ENCODE measurements at places on chromosomes 3 and 15.

- DNase-seq, result peak; percentile 25
These were observed 245.4 kb downstream of the SLCO3A1 start for GRCh38 chr15:92098869-92099268.

DNA sequence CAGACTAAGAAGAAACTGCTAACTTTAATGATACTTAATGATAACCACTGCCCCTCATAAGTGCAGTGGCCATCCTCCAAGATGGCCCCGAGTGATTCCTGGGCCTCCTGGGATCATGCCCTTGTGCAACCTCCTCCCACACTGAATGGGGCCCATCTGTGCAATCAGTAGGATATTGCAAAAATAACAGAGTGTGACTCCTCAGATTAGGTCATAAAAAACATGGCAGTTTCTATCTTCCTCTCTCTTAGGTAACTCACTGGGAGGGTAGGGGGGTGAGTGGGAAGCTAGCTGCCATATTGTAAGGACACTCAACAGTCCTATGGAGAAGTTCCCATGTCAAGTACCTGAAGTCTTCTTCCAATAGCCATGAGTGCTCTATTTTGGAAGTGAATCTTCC lies 173.0 kb downstream of the SHQ1 start:
- DNase-seq, result no peak

DNA sequence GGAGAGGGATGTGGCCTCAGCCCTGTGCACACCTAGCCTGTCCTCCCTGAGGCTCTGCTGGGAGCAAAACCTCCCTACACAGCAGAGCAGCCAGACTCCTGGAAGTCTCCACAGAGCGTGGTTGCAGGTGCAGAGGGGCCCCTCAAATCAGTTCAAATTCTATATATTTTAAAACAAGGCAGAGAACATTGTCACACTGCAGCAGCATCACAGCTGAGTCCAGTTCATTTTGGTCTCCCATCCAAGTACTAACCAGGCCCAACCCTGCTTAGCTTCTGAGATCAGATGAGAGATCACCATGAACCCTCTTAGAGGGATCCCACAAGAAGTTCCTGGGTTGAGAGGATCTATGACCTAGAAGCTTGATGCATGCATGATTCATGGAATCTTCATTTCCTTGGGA lies 331.0 kb upstream of the RGMA start:
- DNase-seq, result no peak

DNA sequence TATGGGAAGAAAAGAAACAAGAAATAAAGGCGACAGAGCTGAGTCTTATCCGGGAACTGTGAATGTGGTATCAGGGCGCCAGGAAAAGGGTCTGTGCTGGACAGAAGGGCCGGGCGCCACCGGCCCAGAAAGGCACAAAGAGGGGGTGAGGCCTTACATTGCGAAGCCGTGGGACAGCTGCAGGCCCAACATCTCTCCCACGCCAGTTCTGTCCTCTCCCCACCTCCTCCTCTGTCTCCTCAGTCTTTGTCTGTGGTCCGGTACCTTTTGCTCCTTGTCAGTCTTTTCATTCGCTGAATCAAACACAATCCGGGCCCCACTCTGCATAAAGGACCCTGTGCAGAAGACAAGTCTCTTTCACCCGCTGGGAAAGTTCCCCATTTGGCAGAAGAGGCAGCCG lies 81.8 kb downstream of the LRIG1 start:
- no peak for DNase-seq

- no peak for DNase-seq
These were observed 4.5 kb upstream of the SEMA3B start for GRCh38 chr3:50264383-50264963.

DNA sequence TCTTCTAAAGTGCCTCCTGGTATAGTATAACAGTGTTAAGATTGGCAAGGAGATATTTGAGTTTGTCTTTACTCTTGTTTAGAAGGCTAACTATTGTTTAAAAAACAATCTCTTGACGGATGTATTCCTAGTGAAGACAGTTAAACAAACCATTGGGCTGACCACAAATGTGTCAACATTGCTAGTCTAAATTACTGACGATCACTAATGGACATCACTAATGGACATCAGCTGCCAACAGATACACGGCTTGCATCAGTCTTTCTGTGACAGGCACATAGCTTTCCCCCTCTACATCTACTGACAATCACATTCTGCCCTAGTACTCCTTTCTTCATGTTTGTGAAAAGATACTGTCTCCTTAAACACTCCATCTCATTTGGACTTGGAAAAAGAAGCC lies 57.1 kb upstream of the ETV5 start:
- DNase-seq, result no peak
